Endothelial cell of umbilical vein (primary cell): ENCODE measurements at places on chromosomes 13 and 19.

DNA sequence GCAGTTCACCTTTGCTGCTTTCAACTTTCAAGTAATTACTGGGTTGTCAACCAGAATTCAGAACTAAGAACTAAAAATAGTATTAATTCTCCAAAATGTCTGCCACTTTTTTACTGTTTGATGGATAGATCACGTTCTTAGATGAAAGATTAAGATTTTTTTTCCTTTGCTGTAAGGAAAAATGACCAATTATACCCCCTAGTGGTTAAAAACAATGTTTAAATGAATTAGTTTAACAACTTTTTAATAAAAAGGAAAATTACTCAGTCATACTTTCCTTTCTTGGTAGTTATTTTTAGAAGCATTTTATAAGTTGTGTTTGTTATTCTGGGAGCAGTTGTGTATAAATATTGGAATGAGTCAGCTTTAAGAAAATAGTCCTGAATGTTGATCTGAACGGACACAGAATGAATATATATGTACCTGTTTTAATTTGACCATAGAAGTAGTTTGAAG is 4.6 kb downstream of the TM9SF2 start:
- DNase-seq: peak; percentile 72

DNA sequence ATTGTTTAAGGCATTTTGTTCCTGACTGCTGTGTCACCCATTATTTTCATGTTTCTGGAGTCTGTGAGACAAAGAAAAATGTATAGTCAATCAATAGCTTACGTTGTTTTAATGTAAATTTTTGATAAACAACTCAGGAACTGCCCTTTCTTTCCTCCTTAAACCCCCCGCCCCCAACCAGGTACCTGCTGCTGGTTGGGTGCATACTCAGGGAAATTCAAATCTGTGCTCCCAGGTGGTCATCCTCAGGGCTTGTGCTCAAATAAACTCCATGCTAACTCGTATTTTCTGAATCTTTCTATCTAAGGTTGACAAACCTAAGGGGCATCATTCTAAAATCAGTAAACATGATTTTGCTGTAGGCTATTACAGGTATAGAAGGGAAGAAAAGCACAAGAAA is 4.1 kb upstream of the CDC16 start:
- DNase-seq: no peak

- DNase-seq: no peak
Observed at GRCh38 chr13:84903391-84903790, 895.8 kb downstream of the SLITRK6 start.

- DNase-seq: no peak
Observed at GRCh38 chr13:30808600-30808999, 73.3 kb downstream of the ALOX5AP start.

DNA sequence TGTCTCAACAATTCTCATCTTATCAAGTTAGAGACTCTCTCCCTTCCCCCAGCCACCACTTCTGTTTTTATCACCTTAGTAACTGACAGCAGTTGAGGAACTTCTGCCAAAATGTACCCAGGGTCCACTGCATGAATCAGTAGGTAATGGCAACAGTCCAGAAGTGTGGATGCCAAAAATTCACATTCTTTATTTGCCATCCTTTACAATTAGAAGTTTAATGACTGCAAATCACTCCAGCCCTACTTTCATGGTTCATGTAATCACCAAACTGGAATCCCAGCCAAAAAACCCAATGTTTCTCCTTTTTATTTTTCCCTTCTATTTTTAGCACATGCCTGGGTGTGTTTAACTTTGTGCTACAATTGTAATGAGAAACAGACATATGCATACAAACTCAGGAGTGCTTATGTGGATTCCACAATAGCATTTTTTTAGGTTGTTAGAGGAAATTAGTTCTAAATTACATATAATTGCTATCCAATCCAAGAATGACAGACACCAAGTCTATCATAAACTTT is 243.5 kb downstream of the RGCC start:
- peak; percentile 74 for DNase-seq

DNA sequence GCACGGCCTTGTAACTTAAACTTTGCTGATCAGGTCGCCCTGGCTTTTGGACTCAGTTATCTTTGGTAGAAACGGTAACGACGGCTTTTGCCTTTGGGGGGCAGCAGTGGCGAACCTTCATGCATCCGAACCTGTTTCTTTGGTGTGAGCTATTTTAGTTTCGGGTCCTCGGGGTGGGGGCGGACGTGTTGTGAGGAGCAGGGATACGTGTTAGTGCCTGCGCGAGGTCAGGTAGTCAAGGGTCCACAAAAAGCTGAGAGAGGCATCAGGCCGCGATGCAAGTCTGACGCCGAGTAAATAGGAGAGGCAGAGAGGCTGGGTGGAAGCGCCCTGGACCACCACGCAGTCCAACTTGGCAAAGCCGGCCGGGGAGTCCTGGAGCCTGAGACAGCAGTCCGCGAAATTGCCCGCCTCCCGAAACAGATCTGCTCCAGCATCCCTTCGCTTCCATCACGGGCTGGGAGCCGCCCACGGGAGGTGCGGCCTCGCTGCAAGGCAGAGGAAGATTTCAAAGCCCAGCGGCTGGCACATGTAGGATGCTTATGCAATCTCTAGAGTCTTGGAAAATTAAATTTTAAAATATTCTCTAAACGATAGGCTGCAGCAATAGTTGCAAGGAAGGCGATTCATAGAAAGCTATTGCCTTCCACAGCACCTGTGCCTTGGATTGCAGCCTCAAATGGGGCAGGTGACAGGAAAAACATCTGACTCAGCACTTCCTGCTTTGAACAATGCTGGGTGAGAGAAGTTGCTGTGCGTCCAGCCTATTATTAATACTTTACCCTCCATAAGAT is 4.6 kb upstream of the TPP2 start:
- peak; percentile 90 for DNase-seq

DNA sequence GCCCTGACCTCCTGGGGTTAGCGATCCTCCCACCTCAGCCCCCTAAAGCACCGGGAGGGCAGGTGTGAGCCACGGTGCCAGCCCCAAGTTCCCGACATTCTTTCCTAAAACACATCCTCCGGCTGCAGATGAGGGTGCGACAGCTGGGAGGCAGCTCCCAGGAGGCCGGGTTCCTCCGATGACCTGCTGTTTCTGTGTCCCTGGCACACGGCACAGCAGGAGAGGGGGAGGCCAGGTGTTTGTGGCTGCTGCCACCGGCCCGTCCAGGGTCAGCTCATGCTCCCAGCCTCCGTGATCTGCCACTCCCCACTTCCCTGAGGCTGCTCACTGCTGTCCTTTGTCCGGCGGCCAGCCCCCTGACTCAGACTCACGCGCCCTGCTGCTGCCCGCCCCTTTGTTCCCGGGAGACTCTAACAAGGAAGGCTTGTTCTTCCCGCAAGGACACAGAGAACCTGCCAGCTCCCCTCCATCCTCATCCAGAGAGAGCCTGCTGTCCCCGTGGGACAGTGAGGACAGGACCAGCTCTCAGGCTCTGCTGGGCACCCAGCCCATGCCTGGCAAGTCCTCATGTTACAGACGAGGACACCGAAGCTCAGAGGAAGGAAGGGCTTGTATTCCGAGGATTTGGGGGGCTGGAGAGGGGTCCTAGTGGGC is 10.6 kb upstream of the MADCAM1 start:
- no peak for DNase-seq

- DNase-seq: peak; percentile 6
Observed at GRCh38 chr13:57878291-57878690, 246.7 kb downstream of the PCDH17 start.

DNA sequence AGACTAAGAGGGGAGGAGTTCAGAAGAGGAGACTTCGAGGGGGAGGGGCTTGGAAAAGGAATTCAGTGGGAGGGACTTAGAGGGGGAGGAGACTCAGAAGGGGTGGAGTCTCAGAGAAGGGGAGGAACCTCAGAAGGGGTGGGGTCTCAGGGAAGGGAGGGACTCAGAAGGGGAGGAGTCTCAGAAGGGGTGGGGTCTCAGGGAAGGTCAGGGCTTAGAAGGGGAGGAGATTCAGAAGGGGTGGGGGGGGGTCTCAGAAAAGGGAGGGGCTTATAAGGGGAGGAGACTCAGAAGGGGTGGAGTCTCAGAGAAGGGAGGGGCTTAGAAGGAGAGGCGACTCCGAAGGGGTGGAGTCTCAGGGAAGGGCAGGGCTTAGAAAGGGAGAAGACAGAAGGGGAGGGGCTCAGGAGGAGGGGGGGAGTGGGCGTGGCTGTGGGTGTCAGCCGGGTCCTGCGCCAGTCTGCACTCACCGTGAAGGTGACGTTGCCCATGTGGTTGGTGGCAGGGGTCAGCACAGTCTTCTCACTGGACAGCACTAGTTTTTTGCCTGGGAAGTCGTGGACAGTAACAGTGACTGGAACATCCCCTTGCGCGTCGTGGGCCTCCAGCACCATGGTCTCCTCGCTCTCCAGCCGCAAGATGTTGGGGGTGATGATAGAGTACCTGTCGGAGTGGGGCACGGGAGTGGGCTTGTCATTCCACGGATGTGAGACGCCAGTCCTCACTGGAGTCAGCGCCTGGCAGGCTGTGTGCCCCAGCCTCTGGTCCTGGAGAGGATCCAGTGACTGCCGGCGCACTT is 1.5 kb downstream of the C3 start:
- DNase-seq: no peak

GRCh38 chr13:24747248-24748060 is 16.5 kb upstream of the RNF17 start:
- DNase-seq: peak; percentile 12

DNA sequence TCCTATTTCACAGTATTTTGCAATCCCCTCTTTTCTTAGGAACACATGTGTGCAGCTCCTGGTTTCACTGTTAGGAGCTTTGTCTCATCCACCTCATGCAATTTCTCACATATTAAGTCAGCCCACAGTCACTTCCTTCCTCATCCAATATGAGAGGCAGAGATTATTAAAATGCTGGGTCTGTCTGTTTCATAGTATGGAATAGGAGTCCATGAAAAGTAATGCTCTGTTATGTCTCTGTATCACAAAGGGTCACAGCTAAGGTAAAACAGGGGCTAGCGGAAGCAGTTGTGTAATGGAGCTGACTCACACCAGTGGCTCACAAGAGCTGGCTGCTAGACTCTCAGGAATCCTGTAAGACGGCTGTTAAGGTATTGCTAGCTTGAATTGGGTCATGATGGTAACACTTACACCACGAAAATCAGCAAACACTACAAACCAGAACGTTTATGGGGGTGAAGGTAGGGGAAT is 216.5 kb downstream of the EFNB2 start:
- DNase-seq: peak; percentile 97

DNA sequence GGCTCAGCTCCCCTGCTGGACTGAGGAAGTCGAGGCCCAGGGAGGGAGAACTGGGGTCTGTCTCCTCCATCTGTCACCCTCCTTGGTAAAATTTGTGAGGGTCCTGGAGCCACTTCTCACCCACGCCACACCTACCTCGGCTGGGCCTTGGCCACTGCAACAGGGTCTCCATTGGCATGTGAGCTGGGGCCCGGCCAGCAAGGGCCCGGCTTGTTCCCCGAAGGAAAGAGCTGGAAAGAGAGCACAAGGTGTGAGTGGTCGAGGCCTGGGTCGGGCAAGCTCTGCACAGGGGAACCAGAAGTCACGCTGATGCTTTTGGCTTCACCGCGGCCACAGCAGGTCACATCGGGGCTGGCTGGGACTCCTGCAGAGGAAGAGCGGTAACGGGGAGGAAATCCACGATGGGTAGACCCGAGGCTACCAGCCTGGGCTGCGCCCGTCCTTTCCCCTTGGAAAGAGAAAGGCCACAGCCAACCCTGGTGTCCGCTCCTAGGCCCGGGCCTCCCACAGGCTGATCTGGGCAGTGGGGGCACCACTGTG is 9.0 kb downstream of the NANOS3 start:
- no peak for DNase-seq

DNA sequence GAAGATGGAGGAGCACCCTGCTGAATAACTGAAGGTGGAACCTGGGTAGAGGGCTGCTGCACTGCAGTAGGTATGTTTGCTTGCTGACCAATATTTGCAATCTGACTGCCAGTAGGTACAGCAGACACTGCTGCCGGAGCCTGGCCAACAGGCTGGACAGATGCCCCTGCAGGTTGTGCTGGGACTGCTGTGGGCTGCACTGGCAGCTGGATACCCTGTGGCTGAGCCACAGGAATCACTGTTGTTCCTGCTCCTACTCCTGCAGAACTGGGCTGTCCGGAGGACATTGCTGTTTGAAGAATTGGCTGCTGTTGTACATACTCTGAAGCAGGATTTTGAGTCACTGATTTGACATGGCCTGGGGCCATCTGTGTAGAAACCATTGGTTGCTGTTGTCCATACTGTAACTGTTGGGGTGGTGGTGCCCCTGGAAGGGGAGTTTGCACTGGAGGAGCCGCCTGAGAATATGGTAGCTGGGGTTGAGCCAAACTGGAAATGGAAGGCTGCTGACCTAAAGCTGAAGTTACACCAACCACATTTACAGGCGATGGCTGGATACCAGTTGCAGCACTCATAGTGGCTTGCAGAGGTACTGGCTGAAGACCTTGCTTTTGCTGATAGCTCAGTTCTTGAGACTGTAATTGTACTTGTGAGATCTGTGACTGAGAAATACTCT is 2.2 kb downstream of the TSC22D1 start:
- peak; percentile 16 for DNase-seq

DNA sequence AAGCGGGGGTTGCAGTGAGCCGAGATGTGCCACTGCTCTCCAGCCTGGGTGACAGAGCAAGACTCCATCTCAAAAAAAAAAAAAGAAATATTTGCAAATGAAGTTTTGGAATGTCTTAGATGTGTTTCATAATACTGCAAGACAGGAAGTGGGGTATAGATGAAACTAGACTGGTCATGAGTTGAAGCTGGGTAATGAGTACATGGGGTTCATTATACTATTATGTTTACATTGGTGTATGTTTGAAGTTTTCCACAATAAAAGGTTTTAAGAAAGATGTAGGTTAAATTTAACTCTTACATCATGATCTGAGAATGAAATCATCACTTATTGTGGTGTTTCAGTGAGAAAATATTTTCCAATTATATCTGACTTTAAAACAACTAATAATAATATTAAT is 19.0 kb downstream of the FNDC3A start:
- no peak for DNase-seq

DNA sequence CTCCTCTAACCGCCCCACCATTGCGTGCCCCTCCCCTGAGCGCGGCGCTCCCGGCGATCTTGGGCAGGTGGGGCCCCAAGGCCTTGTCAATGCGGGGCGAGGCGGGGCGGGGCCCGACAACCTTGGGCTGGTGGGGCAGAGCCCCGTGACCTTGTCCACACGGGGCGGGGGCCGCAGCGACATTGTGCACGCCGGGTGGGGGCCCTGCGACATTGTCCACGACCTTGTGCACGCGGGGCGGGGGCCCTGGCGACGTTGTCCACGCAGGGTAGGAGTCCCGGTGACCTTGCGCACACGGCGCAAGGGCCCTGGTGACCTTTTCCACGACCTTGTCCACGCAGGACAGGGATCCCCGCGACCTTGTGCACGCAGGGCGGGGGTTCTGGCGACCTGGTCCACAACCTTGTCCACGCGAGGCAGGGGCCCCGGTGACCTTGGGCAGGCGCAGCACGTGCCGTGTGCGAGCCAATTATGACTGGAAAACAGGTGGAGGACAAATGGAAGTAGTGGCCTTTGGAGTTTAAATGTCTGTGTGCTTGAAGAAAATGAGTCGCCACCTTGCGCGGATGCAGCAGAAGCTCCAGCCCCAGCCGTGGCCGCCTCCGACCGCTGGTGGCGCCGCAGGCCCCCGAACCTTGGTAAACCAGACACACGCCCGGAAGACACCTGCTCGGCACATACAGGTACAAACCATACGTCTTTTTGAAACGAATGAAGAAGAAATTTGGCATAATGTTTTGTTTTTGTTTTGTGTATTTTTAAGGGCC is 62.6 kb downstream of the LATS2 start:
- no peak for DNase-seq

GRCh38 chr13:20191311-20192157 is 1.2 kb downstream of the GJB2 start:
- no peak for DNase-seq

GRCh38 chr13:86283031-86283430 is 483.8 kb upstream of the SLITRK6 start:
- no peak for DNase-seq

- DNase-seq: no peak
Observed at GRCh38 chr19:33532859-33533460, 11.4 kb upstream of the PEPD start.
